ENCODE measurements at places on chromosomes 16 and 17. TPM values are rescaled to one million over a fixed set of nuclear protein-coding genes. Genes with fewer than 3 reads are reported as not detected.
A peak's percentile ranks its signal among the peaks of the same experiment; 100 is the strongest.

OR1F1 gene
- total RNA-seq, result 0.38 TPM

- peak; percentile 72 for DNase-seq
- H3K36me3 ChIP-seq, result no peaks in the 10 kb centered on the region
- no peak overlapping the region for H3K4me3 ChIP-seq
- H3K27ac ChIP-seq, result no peak overlapping the region
- no peaks in the 10 kb centered on the region for H3K27me3 ChIP-seq
Measured at GRCh38 chr16:51971184-51971583, 575.8 kb downstream of the TOX3 start.

DNA sequence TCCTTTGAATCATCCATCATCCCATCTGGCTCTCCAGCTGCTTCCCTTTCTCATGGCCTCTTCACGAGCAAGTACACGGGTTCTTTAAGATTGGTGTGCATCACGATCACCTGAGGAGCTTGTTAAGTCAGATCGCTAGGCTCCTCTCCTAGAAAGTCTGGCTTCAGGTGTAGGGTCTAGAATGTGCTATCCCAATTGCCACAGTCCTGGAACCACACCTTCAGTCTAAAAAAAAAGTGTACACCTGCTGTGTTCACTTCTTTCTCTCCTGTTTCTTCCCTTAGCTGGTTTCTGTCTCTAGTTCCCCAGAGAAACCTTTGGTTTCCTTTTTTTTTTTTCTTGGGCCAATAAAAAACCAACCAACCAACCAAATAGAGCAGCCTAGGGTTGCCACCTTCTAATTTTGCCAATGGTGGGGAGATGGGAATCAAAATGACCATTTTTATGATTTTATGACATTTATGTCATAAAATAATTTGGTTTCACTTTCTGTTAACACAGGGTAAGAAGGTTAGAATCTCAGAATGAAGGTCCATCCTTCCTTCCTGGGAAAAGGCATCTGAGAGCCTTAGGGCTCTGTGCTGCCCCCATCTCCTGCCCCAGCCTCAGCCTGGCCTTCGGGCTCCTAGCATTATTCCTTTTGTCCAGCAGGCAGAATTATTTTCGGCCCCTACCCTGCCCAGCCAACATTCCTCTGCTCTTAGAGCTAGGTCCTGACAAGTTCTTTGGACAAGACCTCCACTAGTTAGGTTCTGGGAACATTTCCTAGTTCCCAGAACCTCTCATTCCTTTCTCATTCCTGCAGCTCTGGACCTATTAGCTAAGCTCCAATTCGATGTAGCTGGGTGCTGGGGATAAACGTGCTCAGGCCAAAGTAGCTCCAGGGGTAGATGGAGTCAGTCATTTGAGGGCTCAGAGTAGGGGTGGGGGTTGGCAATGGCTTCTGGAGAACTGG is 1.9 kb upstream of the GGT6 start:
- no peaks in the 10 kb centered on the region for H3K27me3 ChIP-seq
- no peaks in the 10 kb centered on the region for H3K36me3 ChIP-seq
- H3K4me3 ChIP-seq, result no peak overlapping the region
- no peaks in the 10 kb centered on the region for H3K4me1 ChIP-seq
- H3K27ac ChIP-seq, result no peak overlapping the region

- peaks cover 14% of the 10 kb centered on the region for H3K4me1 ChIP-seq
- H3K4me3 ChIP-seq, result no peak overlapping the region
- DNase-seq, result peak; percentile 34
- H3K36me3 ChIP-seq, result no peaks in the 10 kb centered on the region
Measured at GRCh38 chr16:81831722-81832126, 52.6 kb downstream of the PLCG2 start.

GRCh38 chr16:79677799-79678530 is 77.4 kb upstream of the MAF start:
- H3K36me3 ChIP-seq, result no peaks in the 10 kb centered on the region
- H3K27ac ChIP-seq, result no peak overlapping the region
- no peaks in the 10 kb centered on the region for H3K27me3 ChIP-seq
- no peaks in the 10 kb centered on the region for H3K4me1 ChIP-seq
- H3K4me3 ChIP-seq, result no peak overlapping the region
- DNase-seq, result no peak
